ENCODE measurements at places on chromosomes 4 and X.

- DNase-seq, result no peak
Observed at GRCh38 chrX:17298564-17298963, 76.4 kb upstream of the NHS start.

- DNase-seq, result peak; percentile 67
Observed at GRCh38 chrX:74422576-74423288, 1.4 kb downstream of the SLC16A2 start.

- DNase-seq, result no peak
Observed at GRCh38 chr4:15754323-15754722, 23.8 kb upstream of the CD38 start.

- no peak for DNase-seq
Observed at GRCh38 chr4:78004270-78004669, 52.9 kb upstream of the FRAS1 start.

DNA sequence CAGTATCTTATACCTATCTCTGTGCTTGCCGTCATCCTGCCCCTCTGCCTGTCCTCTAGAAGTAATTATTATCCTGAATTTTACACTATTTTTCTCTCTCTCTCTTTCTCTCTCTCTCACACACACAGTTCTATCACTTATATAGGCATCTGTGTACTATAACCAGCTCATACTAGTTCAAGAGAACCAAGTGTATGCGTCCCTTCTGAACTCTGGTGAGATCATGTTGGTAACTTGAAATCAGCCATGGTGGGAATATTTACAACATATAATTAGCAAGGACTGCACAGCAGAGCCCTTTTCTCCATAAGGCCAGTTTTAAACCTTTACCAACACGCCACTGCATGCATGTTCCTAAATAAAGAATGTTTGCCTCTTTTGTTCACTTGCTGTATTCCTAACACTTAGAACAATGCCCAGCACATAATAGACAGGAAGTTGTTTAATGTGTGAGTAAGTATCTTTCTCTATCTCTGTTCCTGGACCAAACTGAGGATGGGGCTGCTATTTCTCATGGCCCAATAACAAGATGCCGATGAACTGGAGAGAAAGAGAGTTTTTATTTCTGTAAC lies 51.1 kb upstream of the IL21 start:
- no peak for DNase-seq

- no peak for DNase-seq
Observed at GRCh38 chr4:84171871-84172270, 327.2 kb downstream of the NKX6-1 start.

GRCh38 chr4:7652906-7653305 lies 218.2 kb upstream of the PSAPL1 start:
- DNase-seq, result no peak

DNA sequence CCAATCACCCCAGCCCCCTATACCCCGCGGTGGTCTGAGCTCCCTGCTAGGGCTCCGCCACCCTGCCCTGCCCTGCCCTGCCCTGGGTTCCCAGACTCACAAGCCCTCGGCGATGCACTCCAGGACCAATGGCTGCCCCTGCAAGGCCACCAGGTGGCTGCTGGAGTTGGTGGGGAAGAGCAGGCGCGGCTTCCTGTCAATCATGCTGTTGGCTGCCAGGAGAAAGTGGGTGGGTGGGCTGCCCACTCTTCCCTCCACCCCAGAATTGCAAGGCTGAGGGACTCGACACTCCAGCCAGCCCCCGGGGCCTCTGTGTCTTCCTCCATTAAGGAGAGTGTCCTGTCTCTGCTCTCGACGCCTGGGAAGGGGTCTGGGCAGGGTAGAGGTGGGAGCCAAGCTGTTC lies 15.7 kb downstream of the L1CAM start:
- no peak for DNase-seq

DNA sequence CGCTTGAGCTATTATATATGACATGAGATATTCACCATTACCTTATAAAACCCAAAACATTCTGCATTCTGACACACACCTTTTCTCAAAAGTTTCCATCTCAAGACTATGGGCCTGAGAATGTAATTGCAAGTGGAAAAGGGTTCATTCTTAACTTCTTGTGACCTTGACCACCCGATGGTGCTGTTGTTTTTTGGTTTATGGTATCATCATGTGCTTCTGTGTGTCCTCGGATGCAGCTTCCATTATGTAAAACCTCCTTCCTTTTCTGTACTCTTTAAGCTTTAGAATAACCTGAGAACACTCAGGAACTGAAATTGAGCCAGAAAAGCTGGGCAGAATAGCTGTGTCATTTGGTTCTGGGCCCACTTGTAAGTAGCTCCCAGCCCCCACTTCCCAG lies 16.2 kb upstream of the PUDP start:
- no peak for DNase-seq
